ENCODE measurements at places on chromosomes 1 and 21.

DNA sequence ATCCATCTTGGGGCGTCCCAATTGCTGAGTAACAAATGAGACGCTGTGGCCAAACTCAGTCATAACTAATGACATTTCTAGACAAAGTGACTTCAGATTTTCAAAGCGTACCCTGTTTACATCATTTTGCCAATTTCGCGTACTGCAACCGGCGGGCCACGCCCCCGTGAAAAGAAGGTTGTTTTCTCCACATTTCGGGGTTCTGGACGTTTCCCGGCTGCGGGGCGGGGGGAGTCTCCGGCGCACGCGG is 282 bp upstream of the SOD1 start:
- DNase-seq: no peak

- no peak for DNase-seq
Measured at GRCh38 chr1:25106352-25106751, 126.0 kb downstream of the SYF2 start.

DNA sequence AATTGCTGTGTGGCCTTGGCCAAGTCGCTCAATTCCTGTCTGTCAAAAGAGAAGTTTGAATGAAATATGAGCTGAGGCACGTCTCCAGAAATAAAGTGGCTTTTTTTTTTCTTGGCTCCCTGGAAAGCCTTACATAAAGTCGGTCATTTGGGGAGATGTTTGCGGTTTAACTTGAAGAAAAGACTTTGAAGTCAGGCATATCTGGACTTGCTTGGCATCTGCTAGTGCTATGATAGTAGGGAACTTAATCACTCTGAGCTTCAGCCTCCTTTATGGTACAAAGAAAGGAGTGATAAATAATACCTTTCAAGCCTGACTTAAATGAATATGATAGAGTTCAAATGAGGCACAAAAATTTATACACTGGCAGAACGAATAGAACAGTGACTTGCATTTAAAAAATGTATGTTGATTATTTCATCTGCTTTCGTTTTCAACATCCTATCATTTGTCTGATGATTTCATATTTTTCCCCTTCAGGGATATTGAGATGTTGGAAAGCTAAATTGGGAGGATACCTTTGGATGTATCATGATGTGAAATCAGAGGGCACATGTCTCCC is 60.2 kb downstream of the FASLG start:
- no peak for DNase-seq

- no peak for DNase-seq
Measured at GRCh38 chr1:58904299-58905125, 120.7 kb upstream of the JUN start.

DNA sequence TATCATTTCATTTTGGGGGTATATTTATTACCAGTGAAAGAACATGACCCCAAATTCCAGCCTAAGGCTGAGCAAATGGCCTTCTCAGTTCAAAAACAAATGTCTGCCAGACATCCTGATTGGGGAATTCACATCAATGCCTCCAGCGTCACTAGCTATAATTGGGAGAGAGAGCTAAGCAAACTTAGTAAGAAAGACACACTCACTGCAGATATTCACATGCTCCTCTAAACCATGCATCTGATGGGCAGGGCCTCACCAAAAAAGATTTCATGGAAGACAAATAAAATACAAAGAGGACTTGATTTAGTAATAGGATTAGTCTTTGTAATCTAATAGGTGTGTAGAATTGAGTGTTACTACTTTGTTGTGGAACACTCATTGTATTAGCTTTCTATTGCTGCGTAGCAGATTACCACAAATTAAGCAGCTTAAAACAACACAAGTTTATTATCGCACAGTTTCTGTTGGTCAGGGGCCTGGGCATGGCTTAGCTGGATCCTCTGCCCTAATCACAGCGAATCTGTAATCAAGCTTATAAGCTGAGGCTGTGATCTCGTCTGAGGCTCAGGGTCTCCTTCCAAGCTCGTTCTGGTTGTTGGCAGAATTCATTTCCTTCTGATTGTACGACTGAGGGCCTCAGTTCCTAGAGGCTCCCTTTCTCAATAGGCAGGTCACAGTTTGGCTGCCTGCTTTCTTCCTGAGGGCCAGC is 243.0 kb downstream of the PBX1 start:
- no peak for DNase-seq

- peak; percentile 69 for DNase-seq
Measured at GRCh38 chr1:230772457-230773395, 25.5 kb downstream of the CAPN9 start.

GRCh38 chr1:25146451-25146855 is 85.8 kb downstream of the SYF2 start:
- no peak for DNase-seq

DNA sequence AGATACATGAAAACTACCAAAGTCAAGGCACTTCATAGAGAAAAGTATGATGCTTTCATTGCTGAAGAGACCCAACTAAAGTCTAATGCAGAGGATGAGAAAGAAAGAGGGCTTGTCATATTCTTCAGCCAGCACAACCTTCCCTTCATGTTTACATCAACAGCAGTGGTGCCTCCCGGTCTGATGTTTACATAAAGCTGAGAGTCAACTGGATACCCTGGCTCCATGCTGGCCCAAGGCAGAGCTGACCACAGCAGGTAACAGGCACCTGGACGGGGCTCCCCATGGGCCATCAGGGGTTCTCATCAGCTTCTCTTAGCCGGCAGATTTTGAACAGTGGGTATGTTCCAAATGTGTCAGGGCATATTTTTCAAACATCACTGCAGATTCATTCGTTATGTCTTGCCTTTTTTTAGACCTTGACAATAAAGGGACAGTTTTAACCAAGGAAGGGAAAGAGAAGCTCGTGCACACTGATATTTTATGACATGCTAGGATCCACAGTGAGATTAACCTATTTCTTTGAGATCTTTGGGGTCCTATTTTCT is 117.1 kb downstream of the NRIP1 start:
- DNase-seq: peak; percentile 4

DNA sequence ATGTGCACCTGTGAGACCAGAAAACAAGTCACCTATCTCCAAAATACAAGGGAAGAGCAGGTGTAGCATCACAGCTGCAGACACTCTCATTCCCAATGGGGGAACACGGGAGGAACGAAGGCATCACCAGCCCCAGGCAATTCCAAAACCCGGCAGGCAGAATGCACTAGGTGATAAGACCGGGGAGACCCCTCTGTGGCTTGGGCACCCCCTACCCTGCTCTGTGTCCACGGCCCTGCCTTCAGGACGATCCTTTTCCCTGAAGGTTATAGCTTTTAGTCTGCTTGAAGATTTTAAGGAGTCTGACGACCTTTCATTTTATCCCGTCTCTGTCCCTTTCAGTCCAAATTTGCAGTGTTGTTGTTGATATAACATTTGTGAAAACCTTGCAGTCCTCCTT is 19.2 kb downstream of the TRPM2 start:
- DNase-seq: no peak

DNA sequence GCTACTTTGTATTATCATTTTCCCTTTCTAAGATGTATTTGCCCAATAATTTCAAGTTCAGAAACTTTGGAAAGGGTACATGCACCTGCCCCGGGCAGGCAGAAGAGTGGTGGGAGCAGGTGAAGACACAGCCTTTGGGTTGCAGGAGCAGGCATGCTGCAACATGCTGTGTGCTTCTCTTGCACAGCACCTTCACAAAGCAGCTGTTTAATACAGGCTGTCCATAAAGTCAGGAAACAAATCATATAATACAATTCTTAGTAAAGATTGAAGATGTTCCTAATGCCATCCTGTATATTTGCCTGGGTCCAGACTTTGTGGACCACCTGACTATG is 182.9 kb downstream of the ZNF281 start:
- DNase-seq: no peak

GRCh38 chr1:48556186-48556850 is 84.3 kb upstream of the SPATA6 start:
- DNase-seq: no peak

- DNase-seq: no peak
Measured at GRCh38 chr21:14879458-14879857, 185.3 kb downstream of the NRIP1 start.

GRCh38 chr1:172351754-172352161 is 68.7 kb upstream of the C1orf105 start:
- no peak for DNase-seq

- DNase-seq: no peak
Measured at GRCh38 chr1:3058263-3059030, 10.6 kb upstream of the PRDM16 start.

DNA sequence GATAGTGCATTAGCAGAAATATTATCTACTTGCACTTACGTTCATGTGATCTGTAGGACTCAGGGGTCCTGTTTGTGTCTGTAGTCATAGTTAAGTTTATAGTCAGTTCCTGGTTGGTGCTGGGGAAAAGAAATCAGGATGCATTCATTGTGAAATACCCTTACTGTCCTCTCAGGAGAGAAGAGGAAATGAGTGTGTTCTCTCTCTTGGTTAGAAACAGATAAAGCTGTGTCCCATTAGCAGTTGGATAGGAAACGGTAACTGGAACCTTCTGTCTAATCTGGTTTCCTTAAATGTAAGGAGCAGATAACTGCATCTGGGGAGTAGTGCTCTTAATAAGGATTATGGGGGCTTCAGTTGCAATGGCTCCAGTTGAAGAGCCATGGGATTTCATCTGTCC is 8.9 kb downstream of the SDCCAG8 start:
- DNase-seq: no peak

DNA sequence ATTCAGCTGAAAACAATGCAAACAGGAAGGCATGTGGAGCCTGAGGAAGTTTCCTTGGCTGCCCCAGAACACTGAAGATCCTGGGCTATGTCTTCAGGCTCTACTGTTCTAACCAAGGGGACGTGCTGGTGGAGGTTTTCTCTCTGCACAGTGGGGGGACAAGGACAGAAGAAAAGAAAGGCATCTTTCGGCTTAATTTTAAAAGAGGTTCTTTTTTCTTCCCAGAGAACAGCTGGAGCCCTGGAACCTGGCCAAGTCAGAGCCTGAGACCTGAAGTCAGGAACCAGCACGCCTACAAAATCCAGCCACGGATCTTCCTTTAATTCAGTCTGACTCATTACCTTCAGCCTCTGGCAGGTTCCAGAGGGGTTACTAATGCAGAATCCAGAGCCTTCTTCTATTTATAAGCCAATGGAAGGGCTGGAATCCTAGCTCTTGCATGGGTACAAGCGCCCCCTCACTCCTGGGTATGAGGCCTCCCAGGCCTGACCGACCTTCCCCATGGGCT is 19.8 kb downstream of the CTNNBIP1 start:
- no peak for DNase-seq

DNA sequence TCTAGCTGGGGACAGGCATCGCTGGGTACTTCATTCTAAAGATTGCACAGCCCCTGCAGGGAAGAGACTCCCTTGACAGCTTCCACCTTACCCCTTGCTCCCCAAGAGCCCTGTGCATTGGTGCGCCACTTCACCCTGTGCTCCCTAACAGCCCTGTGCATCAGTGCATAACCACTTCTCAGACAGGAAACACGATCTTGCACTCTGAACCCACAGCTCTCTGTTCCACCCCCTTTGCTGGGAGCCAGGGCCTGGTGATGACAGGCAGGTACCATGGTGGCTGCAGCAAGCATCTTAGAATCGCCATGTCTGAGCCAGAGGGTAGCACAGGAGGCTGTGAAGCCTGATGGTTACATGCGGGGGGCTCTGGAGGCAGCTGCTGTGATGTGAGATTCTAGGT is 5.0 kb downstream of the ALPL start:
- DNase-seq: no peak

- DNase-seq: no peak
Measured at GRCh38 chr1:202213361-202214088, 19.9 kb downstream of the LGR6 start.

GRCh38 chr1:61604684-61605083 is 120.3 kb downstream of the TM2D1 start:
- no peak for DNase-seq

GRCh38 chr1:20770314-20771087 is 16.6 kb downstream of the HP1BP3 start:
- no peak for DNase-seq

GRCh38 chr1:201125019-201125418 is 2.0 kb downstream of the ASCL5 start:
- DNase-seq: no peak

DNA sequence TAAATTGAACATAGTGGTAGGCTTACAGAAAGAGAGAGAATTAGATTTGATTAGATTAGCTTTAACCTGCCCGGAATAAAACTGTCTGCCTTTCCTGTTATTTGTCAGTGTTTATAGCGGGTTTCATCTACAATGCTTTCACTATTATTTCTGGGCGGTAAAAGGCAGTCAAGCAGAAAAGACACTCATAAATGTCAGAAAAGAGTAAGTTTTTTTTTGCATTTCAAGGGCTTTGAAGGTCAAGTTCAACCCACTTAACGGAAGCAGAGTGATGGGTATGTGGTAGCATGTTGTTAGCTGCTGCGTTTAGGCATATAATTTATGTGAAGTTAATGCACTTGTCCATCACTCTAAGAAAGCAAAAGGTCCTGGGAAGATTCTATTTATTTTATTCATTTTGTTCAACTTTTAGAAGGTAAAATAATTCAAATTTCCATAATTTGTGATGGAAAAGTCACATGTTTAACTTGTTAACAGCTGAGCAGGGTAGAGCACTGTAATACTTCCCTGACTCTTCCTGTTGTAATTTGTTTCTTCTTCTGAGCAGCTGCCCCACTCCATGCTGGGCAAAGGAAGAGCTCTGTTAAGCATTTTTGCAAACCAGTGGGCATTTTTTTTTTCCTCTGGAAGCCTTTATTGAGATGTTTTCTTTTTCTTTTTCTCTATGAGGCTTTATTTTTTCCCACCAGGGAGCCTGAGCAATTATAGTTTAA is 220.1 kb downstream of the ST6GALNAC3 start:
- peak; percentile 82 for DNase-seq

- no peak for DNase-seq
Measured at GRCh38 chr1:153001382-153001781, at the start of gene SPRR3. Gene SPRR3 (plus strand): TSS chr1:153001749. CDS start chr1:153003021, 1,272 bp downstream.

DNA sequence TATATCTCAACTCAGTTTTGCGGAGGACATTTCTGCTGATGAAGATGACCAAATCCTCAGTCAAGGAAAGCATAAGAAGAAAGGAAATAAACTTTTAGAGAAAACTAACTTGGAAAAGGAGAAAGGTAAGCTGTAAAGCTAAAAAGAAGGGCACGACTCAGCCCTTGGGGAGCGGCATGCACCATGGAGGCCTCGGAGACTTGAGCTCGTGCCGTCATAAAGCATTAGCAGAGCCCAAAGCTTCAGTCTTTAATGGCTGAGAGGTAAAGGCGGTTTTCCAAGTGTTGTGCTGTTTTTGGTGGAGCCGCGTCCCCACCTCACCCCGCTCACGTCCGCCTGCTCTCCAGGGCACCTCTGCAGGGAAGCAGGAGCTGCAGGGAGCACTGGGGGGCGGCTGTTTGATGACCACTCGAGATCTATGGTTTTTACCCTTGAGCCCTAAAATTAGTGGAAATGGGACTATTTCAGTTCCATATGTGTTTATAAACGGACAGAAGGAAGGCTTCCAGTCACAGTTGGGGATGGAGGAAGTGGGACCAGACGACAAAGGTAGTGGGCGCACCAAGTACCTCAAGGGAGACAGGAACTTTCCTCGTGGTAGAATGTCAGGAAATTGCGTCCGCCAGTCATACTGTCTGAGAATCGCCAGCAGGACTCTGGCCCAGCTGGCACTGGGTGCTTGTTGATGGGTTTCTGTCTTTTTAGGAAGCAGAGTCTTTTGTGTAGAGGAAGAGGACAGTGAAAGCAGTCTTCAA is 27.6 kb downstream of the RRP1B start:
- DNase-seq: no peak
